Activated T-helper 2 cell treated with anti-CD3 and anti-CD28 coated beads, Interferon-gamma antibody, Interleukin-2, Interleukin-4, amounts not matched to agents 10 μg/mL and 5 μg/mL and 100 μg/mL, durations not matched to agents 14 hours and 24 hours and 36 hours (primary cell): ENCODE measurements at places on chromosomes 7 and 10.

DNA sequence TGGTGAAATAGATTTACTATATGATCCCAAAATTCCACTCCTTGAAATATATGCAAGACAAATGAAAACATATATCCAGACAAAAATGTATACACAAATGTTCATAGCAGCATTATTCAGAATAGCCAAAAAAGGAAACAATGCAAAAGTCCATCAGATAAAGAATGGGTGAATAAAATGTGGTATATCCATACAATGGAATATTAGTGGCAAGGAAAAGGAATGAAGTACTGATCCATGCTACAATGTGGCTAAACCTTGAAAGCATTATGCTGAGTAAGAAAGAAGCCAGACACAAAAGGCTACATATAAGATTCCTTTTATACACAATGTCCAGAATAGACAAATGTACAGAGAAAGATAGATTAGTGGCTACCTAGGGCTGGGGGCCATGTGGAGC is 225.5 kb downstream of the PLXNA4 start:
- no peaks in the 10 kb centered on the region for H3K4me1 ChIP-seq
- no peak overlapping the region for H3K4me3 ChIP-seq
- no peaks in the 10 kb centered on the region for H3K36me3 ChIP-seq
- H3K27me3 ChIP-seq: peaks cover 27% of the 10 kb centered on the region
- DNase-seq: no peak

DNA sequence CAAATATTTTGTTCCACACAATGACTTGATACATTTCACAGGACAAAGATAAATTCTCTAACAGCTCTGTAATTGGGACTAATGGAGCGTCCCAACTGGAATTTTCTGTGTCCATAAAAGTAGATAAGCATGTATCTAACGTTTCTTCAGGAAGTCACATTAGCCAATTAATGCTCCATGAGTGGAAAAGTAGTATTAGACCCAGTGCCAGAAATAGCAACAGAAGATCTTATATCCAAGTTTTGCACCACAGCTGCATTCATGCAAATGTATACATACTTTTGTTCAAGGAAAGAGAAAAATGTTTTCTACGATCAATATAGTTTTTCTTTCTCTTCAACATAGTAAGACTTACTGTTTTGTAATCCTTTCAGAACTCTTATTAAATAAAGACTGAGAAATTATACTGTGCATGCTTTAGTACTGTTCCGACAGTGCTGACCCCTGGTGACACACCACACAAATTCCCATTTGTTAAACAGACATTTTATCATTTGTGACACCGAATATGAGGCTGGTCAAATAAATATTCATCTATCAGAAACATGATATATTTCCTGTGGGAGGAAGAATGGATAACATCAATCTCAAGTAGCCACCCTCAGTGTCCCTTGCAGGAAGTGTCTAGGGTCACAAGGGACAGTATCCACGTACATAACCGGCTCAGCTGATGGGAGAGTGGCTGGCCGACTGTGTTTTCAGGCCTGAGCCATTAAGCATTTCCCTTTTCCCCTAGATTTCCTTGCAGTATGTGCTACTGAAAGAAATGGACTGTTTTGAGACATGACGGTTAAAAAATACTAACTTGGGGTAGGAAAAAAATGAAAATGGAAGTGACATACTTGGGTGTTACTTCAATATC is 102.1 kb upstream of the RSU1 start:
- H3K27ac ChIP-seq: no peak overlapping the region
- H3K4me3 ChIP-seq: no peak overlapping the region
- peaks cover 6% of the 10 kb centered on the region for H3K27me3 ChIP-seq
- no peak for DNase-seq

GRCh38 chr10:97600616-97601015 is 11.1 kb downstream of the C10orf62 start:
- H3K36me3 ChIP-seq: no peaks in the 10 kb centered on the region
- DNase-seq: no peak
- H3K27ac ChIP-seq: no peak overlapping the region
- no peak overlapping the region for H3K4me3 ChIP-seq
- no peaks in the 10 kb centered on the region for H3K4me1 ChIP-seq

DNA sequence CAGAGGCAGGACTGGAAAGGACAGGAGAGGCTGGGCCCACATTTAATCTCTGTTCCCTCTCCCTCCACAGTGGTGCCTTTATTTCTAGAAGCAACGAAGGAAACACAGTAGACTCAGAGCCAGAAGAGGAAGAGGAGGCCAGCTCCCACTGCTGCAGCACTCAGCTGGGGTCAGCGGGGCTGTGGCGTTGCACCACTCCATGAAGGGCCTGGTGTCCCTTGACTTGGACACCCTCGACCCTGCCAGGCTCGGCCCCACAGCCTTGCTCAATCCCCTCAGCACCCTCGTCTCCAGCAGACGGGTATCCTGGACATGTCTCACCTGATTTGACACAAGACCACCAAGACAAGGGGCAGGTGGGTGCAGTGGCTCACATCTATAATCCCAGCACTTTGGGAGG is 38.8 kb downstream of the PRKAG2 start:
- no peaks in the 10 kb centered on the region for H3K36me3 ChIP-seq
- H3K27ac ChIP-seq: no peak overlapping the region
- DNase-seq: no peak
- H3K4me3 ChIP-seq: no peak overlapping the region
- H3K4me1 ChIP-seq: peaks cover 6% of the 10 kb centered on the region

DNA sequence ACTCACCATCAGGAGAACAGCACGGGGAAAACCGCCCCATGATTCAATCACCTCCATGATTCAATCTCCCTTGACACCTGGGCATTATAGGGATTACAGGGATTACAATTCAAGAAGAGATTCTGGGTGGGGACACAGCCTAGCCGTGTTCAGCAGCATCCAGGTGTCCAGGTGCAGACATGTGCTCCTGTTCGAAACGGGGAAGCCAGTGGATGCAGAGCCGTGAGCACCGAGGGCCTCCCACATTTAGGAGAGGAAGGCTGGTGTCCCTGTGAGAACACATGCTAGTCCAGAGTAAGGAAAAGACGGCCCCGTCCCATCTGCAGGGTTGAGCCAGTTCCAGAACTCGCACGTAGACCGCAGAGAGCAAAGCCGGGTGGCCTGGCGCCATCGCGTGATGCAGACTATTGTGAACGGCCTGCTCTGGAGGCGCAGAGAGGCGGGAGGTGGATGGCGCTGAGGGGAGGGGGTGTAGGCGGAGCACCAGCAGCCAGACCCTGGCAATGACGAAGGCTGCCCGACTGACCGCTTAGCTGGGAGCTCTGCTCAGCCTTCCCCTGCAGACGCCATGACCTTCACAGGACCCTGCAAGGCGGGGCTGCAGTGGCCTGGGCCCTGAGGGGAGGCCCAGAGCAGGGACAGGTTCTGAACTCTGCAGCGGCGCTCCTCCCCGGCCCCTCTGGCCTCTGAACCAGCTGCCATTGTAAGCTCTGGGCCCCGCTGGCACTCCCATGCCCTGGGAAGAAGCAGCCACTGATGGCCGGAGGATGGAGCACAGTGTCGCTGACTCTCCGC is 141.6 kb upstream of the TCERG1L start:
- no peak overlapping the region for H3K4me3 ChIP-seq
- no peaks in the 10 kb centered on the region for H3K36me3 ChIP-seq
- H3K4me1 ChIP-seq: no peaks in the 10 kb centered on the region
- H3K27ac ChIP-seq: no peak overlapping the region
- peaks cover 13% of the 10 kb centered on the region for H3K27me3 ChIP-seq
